SK-N-SH (cell line): ENCODE measurements at places on chromosomes 6 and 20.

GRCh38 chr6:40916845-40917244 lies 122.2 kb downstream of the UNC5CL start:
- no peak for DNase-seq

GRCh38 chr20:62055106-62055861 lies 10.4 kb downstream of the TAF4 start:
- no peak for DNase-seq

DNA sequence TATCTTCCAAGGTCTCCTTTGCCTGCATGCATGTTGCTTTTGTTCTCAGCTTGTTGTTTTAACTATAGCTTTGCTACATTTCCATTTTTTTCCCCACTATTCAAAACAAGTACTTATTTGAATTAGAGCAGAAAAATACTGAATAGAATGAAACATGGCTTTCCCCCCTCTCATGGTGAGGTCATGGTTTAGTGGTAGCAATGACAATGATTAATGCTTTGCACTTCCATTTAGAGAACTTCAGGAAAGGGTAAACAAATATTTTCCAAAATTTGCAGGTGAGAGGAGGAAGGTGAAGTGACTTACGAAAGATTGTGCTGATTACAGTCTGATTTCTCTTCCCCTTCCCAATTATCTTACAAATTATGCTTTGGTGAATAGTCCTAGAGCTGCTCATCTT lies 47.8 kb upstream of the TRAF3IP2 start:
- no peak for DNase-seq

- peak; percentile 62 for DNase-seq
These were observed 25.3 kb downstream of the RIPOR2 start for GRCh38 chr6:24910331-24910960.

GRCh38 chr6:49633541-49633940 lies 3.1 kb downstream of the RHAG start:
- no peak for DNase-seq

- DNase-seq: no peak
These were observed 404 bp downstream of the CEP162 start for GRCh38 chr6:84227044-84227433.

- DNase-seq: no peak
These were observed 87.3 kb upstream of the AKIRIN2 start for GRCh38 chr6:87789198-87789899.

DNA sequence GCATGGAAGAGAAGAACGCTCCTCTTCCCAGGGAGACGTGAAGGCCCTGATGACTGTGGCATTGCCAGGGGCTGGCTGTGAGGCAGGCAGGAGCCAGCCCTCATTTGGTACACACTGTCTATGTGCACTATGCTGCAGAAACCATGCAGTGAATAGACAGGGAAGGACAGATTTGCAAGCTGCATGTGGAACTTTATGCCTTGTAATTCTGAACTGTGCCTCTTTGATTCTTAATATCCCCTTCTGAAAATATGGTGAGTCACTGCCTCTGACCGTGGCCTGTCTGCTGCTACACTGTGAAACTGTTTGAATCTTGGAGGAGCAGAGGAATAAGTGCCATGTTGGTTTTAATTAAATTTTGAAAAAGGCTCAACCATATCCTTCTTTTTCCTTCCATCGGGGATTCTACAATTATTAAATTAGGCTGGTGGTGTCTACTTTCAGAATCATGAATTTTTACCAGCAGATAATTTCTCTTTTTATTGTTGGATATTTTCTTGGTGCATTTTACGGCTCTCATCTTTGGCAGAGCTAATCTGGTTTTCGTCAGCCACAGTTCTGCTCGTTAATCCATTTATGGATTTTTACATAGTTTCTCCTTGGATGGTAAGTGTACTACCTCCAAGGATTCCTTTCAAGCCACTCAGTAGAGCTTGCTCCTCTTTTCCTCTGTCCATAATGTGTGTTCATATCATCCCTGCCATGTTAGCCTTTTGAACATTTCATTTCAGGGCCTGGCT lies 301.0 kb upstream of the SLC35B3 start:
- no peak for DNase-seq

DNA sequence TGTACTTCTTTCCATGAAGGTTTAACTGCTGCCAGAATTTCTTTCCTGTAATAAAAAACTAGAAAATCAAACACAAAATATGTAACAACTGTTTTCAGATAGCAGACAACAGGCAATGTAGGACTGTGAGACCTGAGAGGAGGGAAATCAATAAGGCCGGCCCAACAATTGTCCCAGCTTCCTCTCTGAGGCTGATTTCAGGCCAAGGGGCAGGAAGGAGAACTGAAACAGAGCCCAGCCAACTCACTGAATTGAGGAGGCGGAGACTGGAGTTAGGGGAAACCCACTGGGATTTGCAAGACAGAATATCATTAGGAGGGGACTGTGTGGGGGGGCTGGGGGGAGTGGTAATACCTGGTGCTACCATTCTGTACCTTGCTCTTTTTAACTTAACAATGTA lies 42.2 kb downstream of the FLRT3 start:
- no peak for DNase-seq

DNA sequence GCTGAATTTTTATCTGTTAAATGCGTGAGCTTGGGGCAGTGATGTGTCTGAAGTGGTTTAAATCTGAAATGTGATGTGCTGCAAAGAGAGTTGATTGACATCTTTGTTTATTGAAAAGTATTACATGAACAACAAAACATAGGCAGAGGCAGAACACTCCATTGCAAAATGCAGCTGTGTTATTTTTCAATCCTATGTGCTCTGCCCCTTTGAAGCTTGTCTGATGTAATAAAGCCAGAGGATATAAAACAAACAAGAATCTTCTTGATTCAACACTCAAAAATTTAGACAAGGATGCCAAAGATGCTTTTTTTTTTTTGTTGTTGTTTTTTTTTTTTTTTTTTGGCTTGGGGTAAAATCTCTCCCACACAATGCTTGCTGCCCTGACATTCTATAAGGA lies 482.4 kb upstream of the MMS22L start:
- DNase-seq: no peak

GRCh38 chr6:34484899-34485298 lies 19.0 kb downstream of the PACSIN1 start:
- DNase-seq: no peak

GRCh38 chr6:150298030-150298380 lies 70.8 kb upstream of the IYD start:
- no peak for DNase-seq

DNA sequence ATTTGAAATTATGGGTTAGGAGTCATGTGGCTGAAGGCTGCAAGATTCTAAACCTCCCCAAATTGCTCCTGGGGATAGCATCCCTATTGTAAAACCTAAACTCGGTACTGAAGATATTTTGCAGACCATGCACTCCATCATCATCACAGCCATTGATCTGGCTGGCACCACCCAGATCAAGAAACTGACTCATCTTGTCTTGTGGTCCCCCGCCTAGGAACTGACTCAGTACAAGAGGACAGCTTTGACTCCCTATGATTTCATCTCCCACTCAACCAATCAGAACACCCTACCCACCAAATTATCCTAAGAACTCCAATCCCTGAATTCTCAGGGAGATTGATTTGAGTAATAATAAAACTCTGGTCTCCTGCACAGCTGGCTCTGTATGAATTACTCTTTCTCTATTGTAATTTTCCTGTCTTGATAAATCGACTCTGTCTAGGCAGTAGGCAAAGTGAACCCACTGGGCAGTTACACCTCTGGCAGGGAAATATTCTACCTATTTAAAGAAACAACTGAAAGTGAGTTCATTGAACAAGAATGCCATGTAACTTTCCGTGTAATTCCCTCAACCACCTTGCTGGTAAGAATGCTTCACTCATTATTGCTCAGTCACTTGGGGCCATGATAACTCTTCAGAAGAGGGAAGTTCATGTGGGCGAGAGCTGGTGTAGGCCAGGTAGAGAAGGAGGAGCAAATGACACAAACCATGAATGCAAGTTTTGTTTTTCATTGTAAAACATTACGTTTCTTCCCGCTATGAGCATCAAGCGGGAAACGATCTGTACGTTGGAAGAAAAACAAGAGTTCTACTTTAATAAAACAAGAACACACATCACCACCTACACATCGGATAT lies 602.9 kb upstream of the ARID1B start:
- DNase-seq: no peak

DNA sequence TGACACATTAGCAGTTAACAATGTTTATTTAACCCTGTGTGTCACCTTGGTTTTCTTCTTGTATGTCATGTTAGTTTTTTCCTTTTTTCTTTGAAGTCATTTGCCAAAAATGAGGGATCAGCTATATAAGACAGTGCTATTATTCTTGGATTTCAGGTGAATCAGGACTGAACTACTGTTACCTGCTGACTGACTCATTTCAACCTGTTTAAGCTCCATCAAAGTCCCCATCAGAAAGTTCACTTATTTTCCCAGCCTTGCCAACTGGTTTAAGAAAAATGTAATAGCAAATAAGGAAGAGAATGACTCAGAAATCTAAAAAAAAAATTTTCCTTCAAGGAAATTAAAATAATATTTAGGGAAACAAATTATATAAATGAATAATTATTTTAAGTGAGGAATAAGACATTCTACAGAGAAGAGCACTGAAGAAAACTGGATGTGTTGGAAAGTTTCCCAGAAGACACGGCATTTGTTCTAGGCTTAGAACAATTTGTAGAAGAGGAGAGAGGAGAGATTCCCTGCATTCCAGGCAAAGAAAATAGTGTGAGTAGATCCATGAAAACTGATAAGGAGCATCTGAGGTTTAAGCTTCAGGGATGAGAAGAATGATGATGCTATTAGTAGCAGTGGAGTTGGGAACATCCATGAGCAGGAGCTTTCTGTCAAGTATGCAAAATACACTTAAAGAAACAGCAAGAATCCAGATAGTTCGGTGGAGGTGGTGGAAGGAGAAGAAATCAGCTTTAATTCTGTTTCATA lies 84.9 kb upstream of the SIM1 start:
- DNase-seq: no peak

- DNase-seq: no peak
These were observed 588.4 kb upstream of the BTBD3 start for GRCh38 chr20:11329271-11329670.

DNA sequence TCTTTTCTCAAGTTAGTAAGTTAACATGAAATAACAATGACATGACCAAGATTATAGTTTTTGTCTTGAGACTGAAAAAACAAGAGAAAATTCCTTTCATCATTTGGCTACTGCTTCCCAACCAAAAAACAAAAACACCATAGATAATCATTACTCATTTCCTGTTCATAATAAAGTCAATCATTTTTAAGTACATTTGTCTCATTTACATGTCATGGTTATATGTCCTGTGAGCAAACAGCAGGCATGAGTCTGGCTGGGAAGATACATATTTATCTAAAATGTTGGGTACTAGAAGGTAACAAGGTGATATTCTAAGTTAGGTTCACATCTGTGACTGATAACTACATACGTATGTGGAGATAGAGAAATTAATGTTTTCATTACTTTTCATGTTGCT lies 180.5 kb downstream of the ISM1 start:
- DNase-seq: no peak

GRCh38 chr6:130381459-130382380 lies 15.9 kb downstream of the TMEM200A start:
- DNase-seq: no peak

GRCh38 chr20:57220337-57221145 lies 45.9 kb downstream of the BMP7 start:
- peak; percentile 77 for DNase-seq

DNA sequence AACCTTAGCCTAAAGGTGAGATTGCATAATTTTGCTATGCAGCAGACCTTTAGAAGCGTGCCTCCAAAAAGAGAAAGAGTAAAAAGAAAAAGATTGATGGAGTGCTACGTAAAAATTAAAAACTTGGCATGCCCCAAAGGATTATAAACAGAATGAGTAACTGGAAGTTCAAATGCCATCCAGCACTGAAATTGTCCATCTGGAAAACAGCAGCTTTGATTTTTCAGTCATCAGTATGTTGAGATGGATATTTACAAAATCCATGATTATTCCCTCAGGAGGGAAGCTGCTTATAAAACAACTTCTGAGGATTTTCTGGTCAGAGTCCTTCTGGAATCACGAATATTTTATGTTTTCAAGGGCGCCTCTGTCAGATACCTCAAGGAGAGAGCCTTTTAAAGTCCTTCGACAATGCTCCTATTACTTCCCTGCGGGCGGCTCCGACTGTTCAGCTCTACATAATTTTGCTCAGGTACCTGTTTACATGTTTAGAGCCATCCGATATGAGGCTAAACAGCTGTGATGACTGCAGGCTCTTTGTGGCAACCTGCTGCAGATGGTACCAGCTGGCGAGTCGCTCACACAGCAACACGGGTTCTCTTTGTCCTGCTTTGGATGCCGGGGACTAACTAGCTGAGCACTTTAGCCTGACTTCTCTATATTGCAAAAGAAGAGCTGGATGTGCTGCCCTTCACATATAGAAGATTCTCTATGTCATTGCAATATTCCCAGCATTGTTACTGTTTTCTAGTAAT lies 83.3 kb downstream of the RCAN2 start:
- DNase-seq: no peak

GRCh38 chr6:53794137-53794719 lies 577 bp upstream of the LRRC1 start:
- peak; percentile 55 for DNase-seq

DNA sequence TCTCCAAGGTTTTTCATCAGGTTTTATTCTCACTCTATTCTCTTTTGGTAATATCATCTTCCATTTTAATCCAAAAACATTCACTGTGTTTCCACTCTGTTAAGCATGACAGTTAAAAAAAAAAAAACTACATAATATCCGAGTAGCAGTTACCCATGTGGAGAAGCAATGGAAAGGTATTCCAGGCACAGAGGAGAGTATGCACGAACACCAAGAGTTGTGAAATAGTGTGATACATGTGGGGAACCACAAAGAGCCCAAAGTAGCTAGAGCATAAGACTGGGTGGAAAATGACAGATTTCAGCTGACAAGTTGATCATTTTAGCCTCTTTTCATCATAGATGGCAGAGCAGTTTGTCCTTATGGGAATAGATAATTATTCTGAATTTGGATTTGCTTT lies 19.9 kb upstream of the FBXL4 start:
- no peak for DNase-seq

DNA sequence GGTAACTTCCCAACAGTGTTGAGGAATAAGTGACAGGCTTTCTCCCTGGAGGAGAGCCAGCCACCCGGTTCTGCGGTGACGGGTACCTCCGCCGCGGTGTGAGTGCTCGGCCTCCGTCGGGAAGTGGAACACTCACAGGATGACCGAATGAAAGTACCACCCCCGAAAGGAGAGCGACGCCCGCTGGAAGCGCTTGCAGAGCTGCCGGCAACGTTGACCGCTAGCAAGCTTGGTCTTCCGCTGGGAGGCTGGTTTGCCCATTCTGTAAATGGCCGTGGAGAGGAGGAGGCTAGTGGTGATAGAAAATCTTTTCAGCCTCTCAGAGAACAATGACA lies 614 bp upstream of the TMEM242 start:
- peak; percentile 78 for DNase-seq
